ENCODE measurements at places on chromosomes 4 and X.

DNA sequence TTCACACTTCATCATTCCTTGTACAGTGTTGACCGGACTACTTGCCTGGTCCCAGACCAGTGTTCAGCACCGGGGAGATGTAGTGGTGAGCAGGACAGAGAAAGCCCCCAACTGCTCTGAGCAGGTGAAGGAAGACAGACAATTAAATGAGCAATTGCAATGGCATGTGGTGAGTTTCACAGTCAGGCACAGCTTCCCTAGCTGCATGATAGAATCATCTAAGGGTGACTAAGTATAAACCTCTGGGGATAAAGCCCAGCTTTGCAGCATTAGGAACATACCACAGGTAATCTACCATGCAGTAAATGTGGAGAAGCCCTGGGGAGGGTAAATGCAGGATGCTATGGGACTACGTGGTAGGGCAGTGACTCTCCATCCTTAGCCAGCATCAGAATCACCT is 47.8 kb downstream of the TMA16 start:
- DNase-seq = no peak

DNA sequence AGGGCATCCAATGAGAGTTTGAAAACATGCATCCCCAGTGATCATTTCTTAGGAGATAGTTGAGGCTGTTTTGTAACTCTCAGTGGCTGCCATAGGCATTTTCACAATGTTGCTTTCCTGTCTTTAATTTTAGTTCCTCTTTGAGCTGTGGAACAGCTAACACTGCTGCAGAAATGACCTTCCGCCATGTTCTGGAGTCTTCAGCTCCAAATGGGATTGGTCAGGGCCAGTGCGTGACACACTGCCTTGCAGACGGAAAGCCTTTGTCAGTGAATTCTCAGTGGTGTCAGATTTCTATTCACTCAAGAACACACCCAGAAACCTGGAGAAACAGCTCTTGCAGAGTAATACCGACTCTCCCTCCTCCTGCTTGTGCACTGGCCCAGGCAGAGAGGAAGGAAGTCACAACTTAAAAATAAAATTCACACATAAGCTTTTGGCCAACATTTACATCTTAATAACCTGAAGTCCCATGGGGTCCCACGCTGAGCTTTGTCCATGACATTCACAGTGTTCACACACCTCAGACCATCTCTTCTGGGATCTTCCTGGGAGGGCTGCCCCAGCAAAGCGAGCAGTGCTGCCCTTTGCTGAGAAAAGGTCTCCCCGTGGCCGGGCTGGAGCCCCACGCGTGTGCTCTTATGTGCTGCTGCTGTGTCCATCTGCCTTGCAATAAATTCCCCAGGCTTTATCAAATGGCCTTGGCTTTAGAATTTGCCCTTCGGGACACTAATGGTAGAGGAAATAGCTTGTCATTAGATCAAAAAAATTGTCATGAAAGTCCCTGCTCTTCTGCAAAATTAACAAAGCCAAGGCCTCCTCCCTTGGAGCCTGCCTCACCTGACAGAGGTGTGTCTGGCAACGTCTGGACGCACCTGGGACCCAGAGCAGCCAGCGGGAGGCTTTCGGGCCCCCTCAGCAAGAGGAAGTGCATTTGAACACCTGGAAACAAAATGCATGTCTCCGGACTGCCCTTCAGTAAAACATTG is 126.8 kb downstream of the IRF2 start:
- no peak for DNase-seq

- peak; percentile 17 for DNase-seq
These were observed 7.0 kb downstream of the TNIP3 start for GRCh38 chr4:121156822-121157769.

- DNase-seq = no peak
These were observed 10.6 kb downstream of the FAM184B start for GRCh38 chr4:17770845-17771244.

DNA sequence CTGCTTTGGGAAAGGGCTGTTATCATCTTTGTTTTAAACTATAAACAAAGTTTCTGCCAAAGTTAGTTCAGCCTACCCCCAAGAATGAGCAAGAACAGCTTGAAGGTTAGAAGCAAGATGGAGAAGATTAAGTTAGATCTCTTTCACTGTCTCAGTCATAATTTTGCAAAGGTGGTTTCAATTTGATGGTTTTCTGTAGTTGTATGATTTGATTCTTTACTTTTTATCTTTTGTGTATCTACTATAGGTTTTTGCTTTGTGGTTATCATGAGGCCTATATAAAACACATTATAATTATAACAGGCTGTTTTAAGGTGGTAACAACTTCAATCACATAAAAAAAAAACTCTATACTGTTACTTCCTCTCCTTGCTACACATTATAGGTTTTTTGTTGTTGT is 35.4 kb upstream of the ALG13 start:
- DNase-seq = no peak

DNA sequence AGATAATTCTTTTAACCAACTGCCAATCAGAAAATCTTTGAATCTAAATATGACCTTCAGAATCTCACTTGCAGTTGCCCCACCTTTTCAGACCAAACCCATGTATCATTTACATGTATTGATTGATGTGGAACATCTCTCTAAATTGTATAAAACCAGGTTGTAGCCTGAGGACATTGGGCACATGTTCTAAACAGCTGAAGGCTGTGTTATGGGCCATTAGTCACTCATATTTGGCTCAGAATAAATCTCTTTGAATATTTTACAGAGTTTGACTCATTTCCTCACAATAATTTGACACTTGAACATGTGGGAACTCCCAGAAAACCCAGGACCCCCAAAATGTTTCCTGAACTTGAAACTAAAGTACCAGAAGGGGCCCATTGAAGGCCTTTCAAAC is 58.7 kb downstream of the UGT2B10 start:
- DNase-seq = no peak

All from activated T-cell treated with anti-CD3 and anti-CD28 coated beads, Interleukin-2, amount 50 U/mL, for 72 hours (primary cell).